Natural killer cell (primary cell): ENCODE measurements at places on chromosomes 7 and 10.

- no peak for DNase-seq
Measured at GRCh38 chr10:48926255-48926654, 13.4 kb downstream of the LRRC18 start.

DNA sequence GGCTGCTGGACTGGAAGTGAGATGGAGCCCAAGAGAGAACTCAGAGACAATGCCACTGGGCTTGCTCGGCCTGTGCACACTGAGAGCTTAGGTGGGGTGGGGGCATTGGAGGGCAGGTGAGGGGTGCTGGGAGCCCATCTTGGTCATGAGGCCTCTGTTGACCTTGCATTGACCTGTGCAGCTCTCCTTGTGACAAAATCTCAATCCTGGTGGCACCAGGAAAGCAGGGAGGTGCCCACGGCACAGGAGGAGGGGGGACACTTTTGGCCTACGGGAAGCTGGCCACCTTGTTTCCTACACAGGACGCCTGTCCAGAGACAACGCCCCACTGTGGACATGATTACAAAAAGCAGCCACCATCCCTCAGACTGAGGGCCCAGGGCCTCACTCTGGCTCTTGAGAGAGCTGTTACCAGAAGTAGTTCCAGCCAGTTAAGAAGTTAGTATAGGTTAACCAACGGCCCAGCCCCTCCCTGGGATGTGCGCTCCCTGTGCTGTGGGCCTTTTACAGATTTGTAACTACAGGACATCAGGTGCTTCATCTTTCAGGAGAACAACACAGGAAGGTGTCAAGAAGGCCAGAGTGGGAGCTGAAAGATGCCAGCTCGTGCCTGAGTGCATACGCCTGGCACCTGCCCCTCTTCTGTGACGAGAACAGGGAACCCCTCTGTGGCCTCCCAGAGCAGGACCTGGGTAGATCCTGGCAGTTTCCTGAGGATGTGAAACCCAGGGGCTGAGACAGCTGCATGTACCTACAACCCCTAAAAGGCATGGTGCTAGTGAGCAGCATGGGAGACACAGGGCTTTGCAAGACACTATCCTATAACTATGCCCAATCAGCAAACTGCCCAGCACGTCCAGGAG lies 10.3 kb downstream of the PKD1L1 start:
- DNase-seq, result no peak

GRCh38 chr7:158236400-158236799 lies 351.2 kb downstream of the PTPRN2 start:
- DNase-seq, result no peak

DNA sequence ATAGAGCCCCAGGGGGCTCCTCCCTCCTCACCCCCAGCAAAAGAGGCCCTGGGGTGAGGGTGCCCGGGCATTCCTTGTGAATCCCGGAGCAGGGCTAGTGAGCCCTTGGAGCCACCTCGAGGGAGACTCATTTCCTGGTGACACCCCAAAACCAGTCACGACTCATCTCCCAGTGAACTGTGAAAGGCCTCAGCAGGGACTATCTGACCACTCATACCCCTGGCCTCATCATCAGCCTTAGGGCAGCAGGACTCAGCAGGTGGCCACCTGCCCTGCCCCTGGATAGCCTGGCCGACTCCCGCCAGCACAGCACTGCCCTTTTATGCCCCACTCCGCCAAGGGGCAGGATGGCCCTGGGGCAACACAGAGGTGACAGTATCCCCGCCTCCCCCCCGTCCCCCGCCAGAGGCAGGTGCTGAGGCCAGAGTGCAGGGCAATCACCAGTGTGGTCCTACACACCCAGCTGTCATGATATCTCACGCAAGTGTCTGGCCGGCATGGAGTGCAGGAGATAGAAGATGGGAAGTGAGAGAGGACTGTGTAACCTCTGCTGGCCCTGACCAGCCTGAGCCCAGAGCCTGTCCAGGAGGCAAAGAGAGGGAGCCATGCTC lies 3.2 kb downstream of the SNCG start:
- no peak for DNase-seq

- peak; percentile 61 for DNase-seq
Measured at GRCh38 chr7:39733881-39734632, 110.7 kb downstream of the RALA start.

DNA sequence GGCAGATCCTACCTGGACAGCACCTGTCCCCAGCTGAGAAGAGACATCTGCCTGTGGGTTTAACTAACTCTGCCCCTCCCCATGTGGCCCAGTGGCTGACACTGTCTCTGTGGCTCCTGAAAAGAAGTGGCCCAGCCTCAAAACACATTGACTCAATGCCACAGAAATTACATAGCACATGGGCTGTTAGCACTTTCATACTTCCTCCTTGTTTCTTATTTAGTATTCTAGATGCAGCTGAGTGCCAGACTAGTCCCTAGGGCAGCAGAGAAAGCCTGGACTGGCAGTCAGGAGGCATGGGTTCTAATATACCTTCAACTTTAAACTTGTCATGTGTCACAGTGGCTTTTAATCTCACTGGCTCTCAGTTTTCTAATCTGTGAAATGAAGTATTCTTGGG lies 171.0 kb downstream of the TRIL start:
- DNase-seq, result no peak

GRCh38 chr10:10782603-10783002 lies 235.1 kb upstream of the CELF2 start:
- DNase-seq, result no peak

DNA sequence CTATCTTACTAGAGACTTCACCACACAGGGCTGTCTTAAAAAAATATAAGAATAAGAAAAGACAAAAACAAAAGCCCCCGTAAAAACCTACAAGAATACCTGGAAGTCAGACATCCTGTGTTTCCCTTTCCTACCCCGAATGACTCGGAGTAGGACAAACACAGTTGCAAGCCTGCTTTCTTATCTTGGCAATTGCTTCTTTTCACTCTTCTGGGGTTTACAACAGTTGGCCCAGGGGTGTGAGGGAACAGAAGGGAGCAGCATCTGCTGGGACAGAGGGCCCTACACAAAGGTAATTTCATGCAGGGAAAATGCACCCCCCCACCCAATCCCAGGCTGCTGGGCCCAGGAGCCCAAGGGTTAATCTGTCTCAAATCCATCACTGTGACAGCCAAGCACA lies 220.6 kb downstream of the ARHGAP12 start:
- no peak for DNase-seq

- no peak for DNase-seq
Measured at GRCh38 chr7:42210779-42211178, 26.2 kb downstream of the GLI3 start.

DNA sequence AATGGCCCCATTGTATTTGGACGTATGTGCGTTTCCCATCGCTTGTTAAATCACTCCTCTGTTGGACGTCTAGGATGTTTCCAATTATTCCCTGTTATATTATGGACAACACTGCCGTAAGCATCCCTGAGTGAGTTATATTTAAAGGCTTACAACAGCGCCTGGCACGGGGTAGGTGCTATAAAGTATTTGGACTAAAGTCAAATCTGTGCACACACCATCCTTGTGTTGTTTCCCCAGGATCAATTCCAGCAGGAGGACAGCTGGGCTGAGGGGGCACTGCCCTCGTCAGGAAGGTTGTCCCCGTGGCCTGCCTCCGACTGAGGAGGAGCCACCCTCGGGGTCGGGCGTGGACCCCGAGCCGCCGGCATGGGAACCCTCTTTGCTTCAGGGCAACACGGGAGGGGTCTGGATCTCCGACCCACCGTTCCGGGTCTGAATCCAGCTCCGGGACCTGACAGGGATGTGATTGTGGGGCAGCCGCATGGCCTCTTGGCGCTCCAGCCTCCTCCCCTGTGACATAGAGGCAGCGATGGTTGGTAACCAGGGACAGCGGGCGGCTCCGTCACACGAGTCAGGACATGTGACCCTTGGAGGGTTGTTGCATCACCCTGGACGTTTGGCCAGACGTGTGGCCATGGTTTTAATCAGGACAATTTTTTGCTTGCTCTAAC lies 1.5 kb upstream of the JAKMIP3 start:
- no peak for DNase-seq

DNA sequence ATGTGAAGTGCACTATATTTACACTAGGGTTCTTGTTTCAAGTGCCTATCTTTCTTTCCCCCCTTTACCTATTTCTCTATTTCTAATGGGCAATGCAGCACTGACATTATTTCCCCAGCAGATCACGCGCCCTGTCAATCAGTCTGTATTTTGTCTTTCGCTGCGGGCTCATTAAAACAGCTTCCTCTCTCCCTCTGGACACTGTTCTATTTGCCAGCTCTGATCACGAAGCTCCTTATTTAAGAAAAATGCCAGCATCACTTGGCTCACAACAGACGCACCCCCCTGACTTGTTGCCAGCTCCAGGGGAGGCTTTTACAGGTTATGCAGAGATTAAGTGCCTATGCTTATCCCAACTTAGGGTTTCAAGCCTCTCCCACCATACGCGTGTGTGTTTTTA lies 78.5 kb downstream of the EBF3 start:
- DNase-seq, result no peak

DNA sequence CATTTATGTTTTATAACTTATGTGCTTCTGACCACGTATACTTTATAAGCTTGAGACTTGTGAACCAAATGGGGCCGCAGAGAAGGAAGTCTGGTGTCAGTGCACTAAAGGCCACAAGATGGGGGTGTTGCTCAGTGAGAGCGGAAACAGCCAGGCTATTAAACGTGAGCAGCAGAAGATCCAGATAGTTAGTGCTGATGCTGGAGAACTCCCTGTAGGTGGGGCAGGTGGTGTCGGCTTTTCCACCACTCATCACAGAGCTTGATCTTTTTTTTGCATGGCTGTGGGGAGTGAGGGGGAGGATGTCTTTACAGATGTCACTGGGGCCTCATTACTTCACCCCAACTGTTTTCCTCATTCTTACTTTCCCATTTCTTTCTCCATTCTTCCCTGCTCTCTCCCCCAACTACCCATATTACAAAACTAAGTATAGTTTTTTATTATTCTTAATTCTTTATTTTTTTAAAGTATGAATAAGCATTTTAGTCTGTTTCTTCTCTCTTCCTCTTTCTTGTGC lies 34.7 kb downstream of the ACADSB start:
- DNase-seq, result no peak

- DNase-seq, result peak; percentile 32
Measured at GRCh38 chr10:102919246-102919959, 1.3 kb downstream of the CNNM2 start.

GRCh38 chr10:52464368-52465124 lies 150.5 kb downstream of the DKK1 start:
- DNase-seq, result no peak

DNA sequence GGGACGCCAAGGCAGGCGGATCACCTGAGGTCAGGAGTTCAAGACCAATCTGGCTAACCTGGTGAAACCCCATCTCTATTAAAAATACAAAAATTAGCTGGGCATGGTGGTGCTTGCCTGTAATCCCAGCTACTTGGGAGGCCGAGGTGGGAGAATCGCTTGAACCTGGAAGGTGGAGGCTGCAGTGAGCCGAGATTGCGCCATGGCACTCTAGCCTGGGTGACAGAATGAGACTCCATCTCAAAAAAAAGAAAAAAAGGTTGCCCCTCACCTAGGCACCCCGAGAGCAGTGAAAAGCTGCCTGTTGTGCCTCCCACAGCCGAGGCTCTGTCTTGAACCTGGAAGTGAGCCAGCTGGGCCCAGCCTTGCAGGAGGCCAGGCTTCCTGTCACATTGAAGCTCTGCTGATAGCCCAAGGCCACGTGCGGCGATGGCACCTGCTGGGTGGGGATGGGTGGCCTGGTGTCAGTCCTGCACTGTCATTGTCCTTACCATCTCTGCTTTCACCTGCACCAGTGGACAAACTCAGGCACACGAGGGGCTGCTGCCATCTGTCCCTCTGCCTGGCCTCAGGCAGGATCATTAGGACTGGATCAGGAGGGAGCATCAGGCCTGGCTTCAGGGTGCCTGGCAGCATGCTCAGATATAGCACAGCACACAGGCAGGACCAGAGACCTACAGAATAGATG lies 37.8 kb downstream of the DNAJB12 start:
- DNase-seq, result no peak

GRCh38 chr7:21544303-21544656 lies 1.4 kb downstream of the DNAH11 start:
- no peak for DNase-seq

GRCh38 chr7:52712938-52713337 lies 322.5 kb upstream of the POM121L12 start:
- no peak for DNase-seq

GRCh38 chr10:48784031-48784430 lies 99.4 kb downstream of the WDFY4 start:
- DNase-seq, result no peak

- DNase-seq, result no peak
Measured at GRCh38 chr10:31034098-31034909, 2.6 kb upstream of the ZNF438 start.

- no peak for DNase-seq
Measured at GRCh38 chr7:122626785-122627184, 72.1 kb downstream of the RNF133 start.

GRCh38 chr10:124995605-124996004 lies 53.7 kb downstream of the ZRANB1 start:
- DNase-seq, result no peak

GRCh38 chr10:118735294-118735693 lies 19.5 kb downstream of the CACUL1 start:
- DNase-seq, result no peak

DNA sequence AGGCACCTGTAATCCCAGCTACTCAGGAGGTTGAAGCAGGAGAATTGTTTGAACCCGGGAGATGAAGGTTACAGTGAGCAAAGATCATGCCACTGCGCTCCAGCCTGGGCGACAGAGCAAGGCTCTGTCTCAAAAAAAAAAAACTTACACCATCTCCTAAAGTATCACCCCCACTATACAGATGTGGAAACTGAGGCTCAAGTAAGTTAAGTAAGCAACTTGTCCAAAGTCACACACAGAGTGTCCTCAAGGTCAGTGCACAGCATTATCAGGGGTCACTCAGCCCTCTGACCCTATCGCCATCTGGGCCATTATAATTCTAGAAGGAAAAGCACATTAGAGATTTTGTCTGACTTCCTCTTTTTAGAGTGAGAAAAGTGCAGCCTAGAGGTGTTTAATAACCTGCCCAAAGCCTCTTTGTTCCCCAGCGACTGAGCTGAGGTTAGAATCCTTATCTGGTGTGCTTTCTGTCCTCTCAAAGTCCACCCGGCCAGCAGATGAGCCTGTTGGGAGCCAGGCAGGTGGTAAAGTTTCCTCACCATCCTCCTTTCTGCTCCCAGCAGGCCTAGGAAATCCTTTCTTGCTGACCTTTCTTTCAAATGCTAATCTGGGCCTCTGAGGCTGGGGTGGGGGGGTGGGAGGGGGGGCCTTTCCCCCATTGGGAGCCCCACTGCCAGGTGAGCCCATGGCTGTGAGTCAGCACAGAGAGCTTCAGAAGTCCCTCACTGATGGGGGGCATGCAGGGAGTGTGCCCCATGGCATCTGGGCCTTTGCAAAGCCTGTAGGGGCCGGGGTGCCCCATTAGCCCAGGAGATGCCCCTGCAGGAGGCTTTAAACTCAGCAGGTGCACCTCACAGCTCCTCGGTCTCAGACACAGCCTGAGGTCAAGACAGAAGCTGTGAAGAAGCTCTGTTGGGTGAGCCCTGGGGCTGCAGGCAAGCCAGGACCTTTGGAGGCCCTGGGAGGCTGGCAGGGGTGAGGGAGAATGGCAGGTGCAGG lies 12.0 kb upstream of the KCNMA1 start:
- DNase-seq, result no peak

- no peak for DNase-seq
Measured at GRCh38 chr10:110426294-110427181, 71.2 kb upstream of the DUSP5 start.
